Pons (tissue), 1 donor: ENCODE measurements at places on chromosomes 16 and 17.

GRCh38 chr17:68295086-68295485 lies 3.8 kb downstream of the ARSG start:
- DNase-seq = no peak

DNA sequence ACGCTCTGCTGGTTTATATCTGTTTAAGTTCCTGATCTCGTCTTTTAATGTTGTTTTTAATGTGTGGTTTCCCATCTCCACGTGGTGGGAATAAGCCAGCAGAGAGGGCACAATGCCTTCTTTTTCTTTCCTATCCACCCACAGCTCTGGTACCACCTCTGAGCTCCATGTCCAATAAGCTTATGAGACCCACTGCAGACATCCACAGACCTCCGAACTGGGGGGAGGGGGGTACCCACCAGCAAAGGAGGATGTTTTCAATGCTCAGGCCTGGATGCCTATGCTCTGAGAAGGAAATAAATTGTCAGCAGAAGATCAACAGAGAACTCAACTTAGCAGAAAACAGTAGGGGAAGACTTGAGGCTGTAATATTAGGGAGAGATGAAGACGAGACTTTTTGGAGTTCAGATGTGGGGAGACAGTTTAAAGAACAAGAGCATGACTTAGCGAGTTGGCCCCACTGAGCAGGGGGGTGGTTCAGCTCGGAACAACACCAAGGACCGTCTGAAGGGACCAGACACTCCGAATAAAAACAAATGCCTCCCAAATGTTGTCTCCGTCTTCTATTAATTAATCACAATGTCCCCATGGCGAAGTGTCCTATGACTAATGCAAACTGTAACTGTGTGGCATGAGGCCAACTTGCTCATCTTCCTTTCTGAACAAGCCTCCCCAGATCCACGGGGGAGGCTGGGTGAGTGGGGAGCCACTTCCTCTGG lies 62.7 kb downstream of the GAS7 start:
- DNase-seq = no peak

- DNase-seq = no peak
Measured at GRCh38 chr16:86797700-86798099, 219.4 kb downstream of the FOXL1 start.

DNA sequence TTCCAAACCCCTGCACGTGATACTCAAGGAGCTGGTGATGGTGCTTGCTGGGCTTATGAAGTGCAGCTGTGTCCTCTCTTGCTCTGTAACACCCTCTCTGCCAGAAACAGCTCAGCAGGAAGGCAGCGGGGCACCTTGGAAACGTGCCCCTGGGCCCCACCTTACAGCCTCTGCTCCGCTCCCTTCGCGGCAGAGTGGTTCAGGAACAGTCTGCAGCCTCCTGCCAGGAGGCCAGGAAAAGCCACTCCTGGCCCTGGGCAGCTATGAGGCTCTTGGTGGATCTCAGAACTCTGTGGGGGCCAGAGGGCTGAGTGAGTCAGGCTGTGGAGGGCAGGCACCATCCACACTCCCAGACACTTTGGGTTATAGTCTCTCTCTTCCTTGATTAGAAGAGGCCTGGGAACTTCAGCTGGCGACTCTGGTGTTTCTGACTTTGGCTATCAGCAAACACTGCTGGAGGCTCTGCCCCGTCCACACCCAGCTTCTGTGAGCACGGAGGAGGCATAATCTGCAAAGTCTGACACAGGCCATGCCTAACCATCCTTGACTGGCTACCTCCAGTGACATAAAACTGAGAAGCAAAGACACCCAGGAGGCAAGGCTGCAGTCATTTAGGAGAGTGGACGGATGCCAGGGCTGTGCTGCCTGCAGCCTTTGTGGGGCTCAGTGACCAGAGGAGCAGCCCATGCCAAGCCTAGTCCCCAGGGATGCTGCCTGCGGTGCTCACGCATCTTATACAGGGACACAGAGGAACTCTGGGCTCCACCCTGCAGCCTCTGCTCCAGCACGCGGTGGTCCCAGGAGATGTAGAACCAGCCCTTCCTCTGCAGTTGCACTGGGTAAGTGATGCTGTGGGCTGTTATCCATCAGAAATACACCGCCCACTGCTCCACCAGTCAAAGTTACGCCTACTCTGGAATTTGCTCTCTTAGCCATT lies 65.3 kb downstream of the METRNL start:
- DNase-seq = no peak

DNA sequence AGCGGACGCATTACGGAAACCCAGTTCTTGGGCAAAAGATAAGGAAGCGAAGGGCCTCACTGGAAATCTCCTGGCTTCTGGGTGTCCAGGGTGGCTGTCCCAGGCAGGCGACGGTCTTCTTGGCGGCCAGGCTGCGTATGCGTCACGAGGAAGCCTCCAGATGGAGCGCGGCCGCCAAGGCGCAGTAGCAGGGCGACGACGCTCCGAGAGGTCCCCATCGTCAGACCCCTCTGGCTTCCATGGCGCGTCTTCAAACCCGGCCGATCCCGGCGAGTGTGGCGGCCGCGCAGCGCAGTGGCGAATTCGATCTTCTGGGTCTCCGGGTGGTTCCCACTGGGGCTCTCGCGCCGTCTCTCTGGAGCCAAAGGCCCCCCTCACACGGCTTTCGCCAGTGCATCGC lies 13.8 kb upstream of the ANKRD40CL start:
- no peak for DNase-seq

- no peak for DNase-seq
Measured at GRCh38 chr17:77736721-77737120, 221.8 kb upstream of the TNRC6C start.

DNA sequence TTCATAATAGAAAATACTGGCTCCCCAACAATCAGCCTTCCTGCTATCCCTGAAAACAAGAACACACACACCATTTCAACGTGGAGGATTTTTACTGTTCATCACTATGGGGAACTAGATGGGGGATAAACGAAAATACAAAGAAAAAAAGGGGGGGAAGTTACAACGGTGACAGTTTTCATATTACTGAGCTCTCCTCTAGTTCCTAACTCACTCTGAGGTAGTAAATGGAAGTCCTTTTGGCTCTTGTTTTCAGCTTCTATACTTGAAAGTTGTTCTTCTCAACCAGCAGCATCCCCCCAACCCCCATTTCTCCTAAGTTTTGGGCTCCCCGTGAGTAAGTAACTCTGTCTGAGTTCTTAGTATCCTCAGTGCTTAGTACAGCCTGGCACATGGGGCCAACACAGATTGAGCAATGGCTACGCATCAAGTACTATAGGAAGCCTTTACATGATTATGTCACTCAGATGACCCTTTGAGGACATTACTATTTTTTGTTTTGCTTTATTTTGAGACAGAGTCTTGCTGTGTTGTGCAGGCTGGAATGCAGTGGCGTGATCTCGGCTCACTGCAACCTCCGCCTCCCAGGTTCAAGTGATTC lies 4.2 kb upstream of the CORO7 start:
- no peak for DNase-seq

DNA sequence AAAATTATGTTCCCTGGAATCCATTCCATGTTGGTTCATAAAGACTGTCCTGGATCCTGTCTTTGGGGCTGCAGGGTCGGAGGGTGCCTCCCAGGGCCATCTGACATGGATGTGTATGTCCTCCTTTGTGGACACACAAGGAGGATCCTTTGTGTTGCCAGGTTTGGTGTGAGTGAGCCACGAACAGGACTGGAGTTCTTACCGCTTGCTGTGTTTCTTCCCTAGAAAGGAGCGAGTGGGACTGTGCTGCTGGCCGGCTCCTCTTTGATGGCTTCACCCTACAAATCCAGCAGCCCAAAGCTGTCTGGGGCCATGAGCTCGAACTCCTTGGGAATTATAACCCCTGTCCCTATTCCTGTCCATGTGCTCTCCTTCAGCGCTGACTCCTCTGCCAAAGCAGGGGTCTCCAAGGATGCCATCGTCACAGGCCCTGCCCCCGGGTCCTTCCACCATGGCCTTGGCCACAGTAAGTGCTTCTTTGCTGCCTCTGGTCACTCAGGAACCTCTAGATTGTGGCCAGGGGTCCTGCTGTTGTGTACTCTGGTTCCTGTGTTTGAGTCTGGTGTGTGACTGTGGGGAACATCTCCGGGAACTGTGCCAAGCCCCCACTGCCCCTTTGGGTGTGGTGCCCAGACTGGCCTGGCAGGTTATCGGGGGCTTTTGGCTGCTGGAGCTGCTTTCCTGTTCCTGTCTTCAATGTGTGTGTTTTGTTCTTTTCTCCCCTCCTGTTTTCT lies 29.5 kb downstream of the UBN1 start:
- no peak for DNase-seq

DNA sequence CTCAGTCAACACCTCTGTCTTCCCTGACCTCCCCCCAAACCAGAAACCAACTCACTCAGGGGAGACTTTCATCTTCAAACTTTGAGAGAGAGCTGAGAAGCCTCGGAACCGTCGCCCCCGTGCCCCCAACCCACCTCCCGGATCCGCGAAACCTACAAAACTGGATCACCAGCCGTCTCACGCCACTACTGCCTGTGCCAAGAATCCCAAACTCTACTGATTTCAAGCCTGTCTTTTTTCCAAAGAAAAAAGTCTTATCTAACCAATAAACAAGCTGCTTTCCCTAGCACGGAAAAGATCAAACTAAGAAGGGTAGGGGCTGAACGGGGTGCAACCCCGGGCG lies 2.0 kb downstream of the AXIN2 start:
- no peak for DNase-seq

DNA sequence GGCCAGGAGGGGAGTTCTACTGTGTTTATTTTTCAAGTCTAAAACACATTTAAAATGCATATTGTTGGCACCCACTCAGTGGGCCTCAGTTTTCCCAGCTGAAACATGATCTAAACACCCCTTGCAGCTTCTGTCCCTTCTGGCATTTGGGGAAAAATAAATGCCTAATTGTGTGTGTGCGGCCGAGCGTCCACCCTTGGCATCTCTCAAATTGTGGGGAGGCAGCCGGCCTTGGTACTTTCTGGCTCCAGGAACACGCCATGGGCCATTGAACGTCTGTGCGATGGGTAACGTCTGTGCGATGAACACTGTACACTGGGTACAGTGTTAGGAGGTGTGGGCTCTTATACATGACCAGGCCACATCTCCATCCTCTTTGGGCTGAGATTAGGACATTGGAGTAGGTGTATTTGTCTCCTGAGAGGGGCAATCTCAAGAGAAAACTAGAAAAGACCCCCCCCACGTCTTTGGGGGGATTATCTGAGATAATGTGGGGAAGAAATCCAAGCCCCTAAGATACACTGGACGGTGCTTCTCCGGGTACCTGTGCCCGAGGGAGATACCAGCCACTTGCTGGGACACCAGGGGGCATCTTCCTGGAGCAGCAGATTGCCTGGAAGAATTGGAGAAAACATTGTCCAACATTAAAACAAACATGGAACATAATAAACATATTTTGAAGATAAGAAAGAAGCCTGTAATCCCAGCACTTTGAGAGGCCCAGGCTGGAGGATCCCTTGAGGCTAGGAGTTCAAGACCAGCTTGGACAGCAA lies 54.9 kb downstream of the RAB11FIP4 start:
- DNase-seq = no peak

- DNase-seq = no peak
Measured at GRCh38 chr17:49618028-49618611, 42.4 kb downstream of the NXPH3 start.

- DNase-seq = no peak
Measured at GRCh38 chr17:45812102-45812501, 28.0 kb downstream of the CRHR1 start.

DNA sequence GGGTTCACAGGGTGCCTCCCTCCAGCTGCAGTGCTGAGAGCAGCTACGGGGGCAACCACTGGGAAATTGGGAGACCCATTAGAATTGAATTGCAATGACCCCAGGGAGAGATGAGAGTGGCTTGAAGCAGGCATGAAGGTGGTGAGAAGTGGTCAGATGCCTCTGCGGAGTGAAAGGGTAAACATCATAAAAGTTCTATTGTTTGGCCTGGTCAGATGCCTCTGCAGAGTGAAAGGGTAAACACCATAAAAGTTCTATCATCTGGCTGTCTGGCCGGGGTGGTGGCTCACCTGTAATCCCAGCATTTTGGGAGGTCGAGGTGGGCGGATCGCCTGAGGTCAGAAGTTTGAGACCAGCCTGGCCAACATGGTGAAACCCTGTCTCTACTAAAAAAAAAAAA lies 53.5 kb downstream of the TNFRSF13B start:
- no peak for DNase-seq

GRCh38 chr16:51919736-51920135 lies 627.2 kb downstream of the TOX3 start:
- no peak for DNase-seq

DNA sequence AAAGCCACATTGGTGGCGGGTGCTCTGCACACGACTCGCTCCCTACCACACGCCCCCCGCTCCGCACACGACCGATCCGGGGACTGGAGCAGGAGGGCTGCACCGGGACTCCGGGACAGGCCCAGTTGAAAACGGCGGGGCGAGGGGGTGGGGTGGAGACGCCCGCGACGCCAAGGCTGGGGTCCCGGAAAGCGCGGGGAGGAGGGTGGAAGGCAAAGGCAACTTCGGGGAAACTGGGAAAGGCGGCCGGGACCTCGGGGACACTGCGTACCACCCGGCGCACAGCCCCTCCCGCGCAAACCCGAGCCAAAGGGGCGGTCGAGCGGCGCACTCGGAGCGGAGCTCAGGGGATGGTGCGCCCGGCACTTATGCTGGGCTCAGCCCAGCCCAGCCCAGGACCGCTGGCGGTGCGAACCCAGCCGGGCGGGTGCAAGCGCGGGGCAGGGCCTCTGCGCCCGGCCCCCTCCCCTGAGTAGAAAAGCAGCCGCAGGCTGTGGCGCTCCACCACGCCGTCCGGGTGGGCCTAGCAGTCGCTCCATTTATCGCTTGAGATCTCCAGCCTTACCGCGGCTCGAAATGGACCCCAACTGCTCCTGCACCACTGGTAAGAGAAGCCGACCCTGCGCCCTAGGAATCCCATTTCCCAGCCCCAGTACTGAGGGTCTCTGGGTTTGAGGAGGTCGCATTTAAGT lies at the start of gene MT1M:
Gene MT1M, plus strand, starts transcription at position 504 of the 692 bp plus-strand sequence. Its CDS starts 73 bp downstream, at position 577.
- no peak for DNase-seq

GRCh38 chr17:4182043-4182442 lies 39.0 kb downstream of the CYB5D2 start:
- DNase-seq = no peak

GRCh38 chr17:73785958-73786743 lies 141.9 kb upstream of the SDK2 start:
- no peak for DNase-seq
